ENCODE measurements at places on chromosomes 12 and 14. TPM values are rescaled to one million over a fixed set of nuclear protein-coding genes. Genes with fewer than 3 reads are reported as not detected.

Gene TPH2
- total RNA-seq: not detected

Gene DAO
- not detected for total RNA-seq

Gene NXPH4
- total RNA-seq: 1.0 TPM

Gene TAC3
- not detected for total RNA-seq

Gene ZC2HC1C
- total RNA-seq: 2.4 TPM

Gene TUNAR
- not detected for total RNA-seq

Gene GALNT9
- not detected for total RNA-seq

Gene AMDHD1
- total RNA-seq: 0.51 TPM

Gene KRT2
- total RNA-seq: not detected

Gene C1S
- total RNA-seq: 0.49 TPM

Gene MLXIP
- 58.2 TPM for total RNA-seq

Gene DIO2
- under 0.01 TPM for total RNA-seq

Gene GLIPR1L1
- total RNA-seq: not detected

Gene KRT73
- total RNA-seq: not detected

Measured in mesangial cell (primary cell).